ENCODE measurements at places on chromosomes 13 and 19. TPM values are rescaled to one million over a fixed set of nuclear protein-coding genes. Genes with fewer than 3 reads are reported as not detected.

GRCh38 chr19:2982983-2983350, 5.6 kb downstream of the TLE6 start:
- peak; percentile 90 for DNase-seq

GRCh38 chr19:17829855-17830566, 8.7 kb upstream of the INSL3 start:
- peak; percentile 65 for DNase-seq

DNA sequence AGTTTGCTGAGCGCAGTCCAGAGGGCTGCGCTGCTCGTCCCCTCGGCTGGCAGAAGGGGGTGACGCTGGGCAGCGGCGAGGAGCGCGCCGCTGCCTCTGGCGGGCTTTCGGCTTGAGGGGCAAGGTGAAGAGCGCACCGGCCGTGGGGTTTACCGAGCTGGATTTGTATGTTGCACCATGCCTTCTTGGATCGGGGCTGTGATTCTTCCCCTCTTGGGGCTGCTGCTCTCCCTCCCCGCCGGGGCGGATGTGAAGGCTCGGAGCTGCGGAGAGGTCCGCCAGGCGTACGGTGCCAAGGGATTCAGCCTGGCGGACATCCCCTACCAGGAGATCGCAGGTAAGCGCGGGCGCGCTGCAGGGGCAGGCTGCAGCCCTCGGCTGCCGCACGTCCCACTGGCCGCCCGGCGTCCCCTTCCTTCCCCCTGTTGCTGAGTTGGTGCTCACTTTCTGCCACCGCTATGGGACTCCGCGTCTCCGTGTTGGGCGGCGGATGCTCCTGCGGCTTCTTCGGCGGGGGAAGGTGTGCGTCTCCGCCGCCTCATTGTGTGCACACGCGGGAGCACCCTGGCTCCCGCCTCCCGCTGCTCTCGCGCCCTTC, 772 bp downstream of the GPC6 start:
- DNase-seq = peak; percentile 25

TMEM221 gene
- 0.18 TPM for total RNA-seq

ZNF8 gene
- 6.8 TPM for total RNA-seq

- no peak for DNase-seq
Measured at GRCh38 chr13:57716295-57716694, 84.8 kb downstream of the PCDH17 start.

CD33 gene
- total RNA-seq = 3.2 TPM

GRCh38 chr19:13974073-13974472, 21.8 kb downstream of the DCAF15 start:
- DNase-seq = no peak

DNA sequence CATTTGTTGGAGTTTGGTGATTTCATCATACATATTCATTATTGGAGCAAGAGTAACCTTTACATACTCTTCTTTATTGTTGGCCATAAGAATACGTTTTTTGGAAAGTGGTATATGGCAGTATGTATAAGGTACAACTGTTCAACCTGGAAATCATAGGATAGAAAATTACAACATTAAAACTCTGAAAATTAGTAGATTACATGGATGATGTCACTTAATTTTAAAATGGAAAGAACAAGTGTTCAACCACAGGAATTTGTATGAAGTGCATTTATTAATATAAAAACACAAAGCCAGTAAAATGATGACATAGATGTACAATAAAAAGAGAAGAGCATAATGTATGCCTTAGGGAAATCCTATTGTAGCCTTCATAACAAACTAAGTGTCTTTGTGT, 7.3 kb upstream of the ZNF155 start:
- no peak for DNase-seq

DNA sequence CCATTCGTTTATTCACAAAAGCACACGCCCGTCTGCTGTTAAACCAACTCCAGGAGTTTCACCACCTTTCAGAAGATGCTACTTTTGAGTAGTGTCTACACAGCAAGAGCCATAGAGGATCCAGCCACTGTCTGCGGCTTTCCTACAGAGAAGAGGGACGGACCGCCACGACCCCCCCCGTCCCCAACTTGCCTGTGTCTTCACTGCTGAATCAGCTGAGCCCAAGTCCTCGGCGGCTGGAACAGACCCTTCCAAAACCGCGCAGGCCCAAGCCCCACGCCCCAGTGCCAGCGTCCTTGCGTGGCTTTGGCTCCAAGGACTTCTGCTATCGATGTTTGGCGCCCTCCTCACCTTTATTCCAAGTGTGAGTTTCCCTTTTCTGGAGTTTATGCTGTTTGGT, 65.1 kb downstream of the SPACA7 start:
- no peak for DNase-seq

GDF15 gene
- 1.5 TPM for total RNA-seq

RUBCNL gene
- total RNA-seq = 0.97 TPM

DNA sequence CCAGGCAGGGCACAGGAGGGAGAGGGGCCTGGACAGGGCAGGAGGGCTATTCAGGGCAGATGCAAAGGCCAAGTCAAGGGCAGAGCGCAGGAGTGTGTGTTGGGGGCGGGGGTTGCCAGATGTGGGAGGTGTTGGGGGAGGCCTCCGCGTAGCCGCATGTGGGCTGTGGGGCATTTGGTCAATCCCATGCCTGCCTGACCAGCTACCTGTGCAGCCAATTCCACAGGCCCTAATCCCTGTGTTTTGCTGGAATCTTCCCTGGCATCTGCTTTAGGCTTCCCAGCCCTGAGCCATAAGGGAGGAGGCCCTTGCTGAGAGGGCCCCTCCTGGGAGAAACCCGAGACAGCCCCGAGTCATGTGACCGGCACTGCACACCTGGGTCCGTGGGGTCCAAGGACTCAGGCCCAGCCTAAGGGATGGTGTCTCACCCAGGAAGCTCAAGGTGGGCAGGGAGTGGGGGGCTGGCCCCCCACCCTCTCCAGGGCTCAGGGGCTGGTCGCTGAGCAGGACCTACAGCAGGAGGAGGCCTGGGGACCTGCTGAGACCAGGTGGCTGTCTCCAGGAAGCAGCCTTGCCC, 20.3 kb downstream of the RFX1 start:
- DNase-seq = no peak

- no peak for DNase-seq
Measured at GRCh38 chr13:22086597-22087330, 415.9 kb downstream of the FGF9 start.

- no peak for DNase-seq
Measured at GRCh38 chr19:9834307-9834725, 802 bp upstream of the PIN1 start.

DNA sequence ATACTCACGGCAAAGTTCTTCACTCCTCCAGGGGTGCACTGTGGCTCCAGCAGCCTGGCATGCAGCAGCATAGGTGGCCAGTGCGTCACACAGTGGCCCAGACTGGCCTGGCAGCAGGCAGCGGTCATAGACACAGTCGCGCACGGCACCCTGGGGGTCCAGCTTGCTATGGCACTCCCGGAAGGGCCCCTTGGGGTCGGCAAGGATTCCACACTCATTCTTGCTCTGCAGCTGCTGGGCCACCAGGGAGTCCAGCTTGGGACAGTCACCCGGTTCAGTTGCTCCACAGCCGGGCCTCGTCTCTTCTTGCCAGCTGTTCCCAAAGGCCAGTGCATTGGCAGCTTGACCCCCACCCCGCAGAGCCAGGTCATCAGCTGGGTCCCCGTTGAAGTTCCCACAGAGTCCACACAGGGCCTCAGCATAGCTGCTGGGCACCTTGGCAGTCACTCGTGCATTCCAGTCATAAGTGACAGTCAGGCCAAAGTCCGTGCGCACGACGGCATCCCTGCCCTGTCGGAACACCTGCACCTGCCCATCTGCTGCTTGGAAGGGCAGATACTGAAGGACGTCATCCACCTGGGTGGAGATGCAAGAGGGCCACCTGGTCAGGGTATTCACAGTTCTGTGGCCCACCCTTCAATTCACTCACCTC, 20.6 kb downstream of the FCGBP start:
- no peak for DNase-seq

- DNase-seq = no peak
Measured at GRCh38 chr13:74017301-74018061, 116.7 kb downstream of the KLF12 start.

GRCh38 chr13:98524391-98524790, 52.5 kb downstream of the STK24 start:
- DNase-seq = no peak

TEX101 gene
- not detected for total RNA-seq

POLD1 gene
- 12.0 TPM for total RNA-seq

PLK5 gene
- total RNA-seq = not detected

DNA sequence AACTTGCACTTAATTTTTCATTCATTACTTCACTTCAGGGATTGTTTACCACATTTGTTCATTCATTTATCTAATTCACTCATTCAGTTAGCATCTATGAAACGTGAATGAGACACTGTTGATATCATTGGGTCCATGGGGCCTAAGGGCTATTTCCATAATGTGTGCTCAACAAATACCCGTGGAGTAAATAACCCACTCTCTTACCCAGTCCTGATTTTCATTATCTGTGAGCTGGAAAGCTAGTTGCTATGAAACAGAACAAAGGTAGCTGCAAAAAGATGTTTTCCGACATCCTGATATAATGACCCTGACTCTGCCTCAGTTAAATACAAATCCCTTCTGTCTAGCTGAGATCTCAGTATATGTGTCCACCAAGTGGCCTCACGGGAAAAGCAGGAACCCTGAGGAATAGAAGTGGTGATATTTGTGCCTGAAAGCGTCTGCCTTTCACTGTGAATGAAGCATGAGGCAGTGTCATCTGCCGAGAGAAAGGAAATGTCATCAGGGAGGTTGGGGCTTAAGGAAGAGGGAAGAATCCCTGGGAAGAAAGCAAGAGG, 63.8 kb downstream of the SERTM1 start:
- DNase-seq = no peak

DNA sequence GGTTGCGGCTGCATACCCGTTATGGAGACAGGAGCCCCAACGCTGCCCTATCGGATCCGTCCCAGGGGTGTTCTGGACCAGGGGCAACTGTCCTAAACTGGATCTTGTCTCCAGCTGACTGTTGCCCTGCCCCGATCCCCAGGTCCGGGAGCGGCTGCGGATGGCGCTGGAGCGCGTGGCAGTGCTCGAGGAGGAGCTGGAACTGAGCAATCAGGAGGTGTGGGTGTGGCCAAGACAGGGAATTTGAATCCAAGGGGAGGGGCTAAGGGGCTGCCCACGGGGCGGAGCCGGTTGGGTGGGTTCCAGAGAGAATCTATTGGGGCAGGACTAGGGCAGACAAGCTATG, 9.9 kb downstream of the PPFIA3 start:
- no peak for DNase-seq

REEP6 gene
- total RNA-seq = 2.2 TPM

DNA sequence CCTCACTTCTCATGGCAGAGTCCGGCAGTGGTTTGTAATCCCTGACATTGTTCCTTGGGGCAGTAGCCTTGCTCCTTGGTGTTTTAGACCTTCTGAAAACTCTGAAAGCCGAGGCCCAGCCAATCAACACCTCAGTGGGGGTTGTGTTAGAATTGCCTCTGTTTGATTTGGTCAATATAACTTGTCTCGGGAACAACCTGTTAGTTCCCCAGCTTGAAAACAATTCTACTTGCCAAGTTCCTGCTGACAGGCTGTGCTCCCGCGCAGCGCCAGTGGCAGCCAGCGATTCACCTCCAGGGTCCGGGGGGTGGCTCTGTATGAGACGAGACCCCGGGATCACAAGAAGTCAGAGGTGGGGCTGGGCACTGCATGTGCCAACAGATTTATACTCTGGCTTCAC, 81.4 kb upstream of the MEDAG start:
- no peak for DNase-seq

TMEM86B gene
- 1.2 TPM for total RNA-seq

- DNase-seq = no peak
Measured at GRCh38 chr13:90414691-90415596, 932.5 kb upstream of the MIR17HG start.

- peak; percentile 55 for DNase-seq
Measured at GRCh38 chr19:46732966-46733689, 12.7 kb upstream of the FKRP start.

GRCh38 chr13:97395447-97396136, 38.4 kb upstream of the RAP2A start:
- DNase-seq = no peak

SBK3 gene
- total RNA-seq = 55.3 TPM

ACP7 gene
- not detected for total RNA-seq

CD22 gene
- 0.56 TPM for total RNA-seq

TEAD2 gene
- total RNA-seq = 45.0 TPM

- peak; percentile 51 for DNase-seq
Measured at GRCh38 chr13:31322026-31322425, 122.3 kb downstream of the B3GLCT start.

GRCh38 chr13:106390367-106390766, 145.1 kb downstream of the EFNB2 start:
- no peak for DNase-seq

DNA sequence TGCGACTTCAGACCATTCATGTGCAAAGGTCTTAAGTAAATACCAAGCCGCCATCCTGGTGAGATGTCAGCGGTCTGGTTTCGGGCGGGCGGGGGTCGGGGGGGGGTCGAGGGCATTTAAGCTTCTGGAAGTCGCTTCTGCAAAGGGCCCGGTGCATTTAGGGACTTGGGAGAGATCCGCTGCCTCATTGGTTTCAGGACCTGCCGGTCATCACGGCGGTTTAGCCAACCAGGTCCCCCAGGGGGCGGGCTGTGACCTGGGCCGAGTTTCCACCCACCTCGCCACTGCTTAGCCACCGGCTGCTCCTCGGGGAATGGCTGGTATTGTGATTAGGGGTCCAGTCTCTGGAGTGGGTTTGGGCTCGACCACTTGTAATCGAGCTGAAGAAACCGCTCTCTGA, 7.8 kb downstream of the ANKLE1 start:
- DNase-seq = peak; percentile 86

DNA sequence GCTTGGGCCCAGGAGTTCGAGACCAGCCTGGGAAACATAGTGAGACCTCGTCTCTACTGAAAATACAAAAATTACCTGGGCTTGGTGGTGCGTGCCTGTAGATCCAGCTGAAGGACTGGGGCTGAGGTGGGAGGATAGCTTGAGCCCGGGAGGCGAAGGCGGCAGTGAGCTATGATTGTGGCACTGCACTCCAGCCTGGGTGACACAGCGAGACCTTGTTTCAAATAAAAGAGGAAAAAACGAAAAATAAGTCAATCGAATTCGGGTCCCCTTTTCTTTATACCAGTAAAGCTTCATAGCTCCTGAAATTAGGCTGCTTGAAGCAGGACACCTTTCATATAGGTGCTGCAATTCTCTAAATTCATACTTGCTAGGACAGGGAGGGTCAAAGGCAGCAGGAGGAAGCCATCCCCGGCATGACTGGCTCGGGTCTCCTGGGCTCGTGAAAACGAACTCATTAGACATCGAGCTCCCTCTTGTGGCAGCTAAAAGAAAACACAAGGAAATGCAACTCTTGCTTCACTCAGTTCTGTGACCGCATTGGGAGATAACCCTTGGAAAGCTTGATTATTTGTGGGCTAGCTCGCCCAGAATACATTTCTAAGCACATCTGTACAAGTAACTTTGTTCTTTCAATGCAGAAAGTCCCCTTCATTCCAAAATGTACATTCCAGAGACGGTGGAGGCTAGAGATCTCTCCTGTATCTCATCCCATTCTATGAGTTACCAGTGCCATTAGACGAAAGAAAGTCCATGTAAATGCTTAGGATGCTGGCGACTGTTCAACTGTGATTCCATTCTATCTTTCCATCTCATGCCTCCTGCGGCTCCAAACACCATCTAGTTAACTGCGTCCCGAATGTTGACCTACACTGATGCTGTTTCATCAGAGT, 16.8 kb downstream of the FPR2 start:
- DNase-seq = peak; percentile 69

- peak; percentile 10 for DNase-seq
Measured at GRCh38 chr13:113091211-113091771, 14.3 kb upstream of the F7 start.

Data from left cardiac atrium (tissue), 4 donors.